ENCODE measurements at places on chromosomes 3 and 15.

- DNase-seq = peak; percentile 39
Observed at GRCh38 chr15:31268108-31268501, 58.5 kb upstream of the KLF13 start.

GRCh38 chr15:62553911-62554563 is 389.0 kb upstream of the C2CD4B start:
- no peak for DNase-seq

GRCh38 chr3:64459711-64460110 is 228.1 kb downstream of the ADAMTS9 start:
- DNase-seq = no peak

DNA sequence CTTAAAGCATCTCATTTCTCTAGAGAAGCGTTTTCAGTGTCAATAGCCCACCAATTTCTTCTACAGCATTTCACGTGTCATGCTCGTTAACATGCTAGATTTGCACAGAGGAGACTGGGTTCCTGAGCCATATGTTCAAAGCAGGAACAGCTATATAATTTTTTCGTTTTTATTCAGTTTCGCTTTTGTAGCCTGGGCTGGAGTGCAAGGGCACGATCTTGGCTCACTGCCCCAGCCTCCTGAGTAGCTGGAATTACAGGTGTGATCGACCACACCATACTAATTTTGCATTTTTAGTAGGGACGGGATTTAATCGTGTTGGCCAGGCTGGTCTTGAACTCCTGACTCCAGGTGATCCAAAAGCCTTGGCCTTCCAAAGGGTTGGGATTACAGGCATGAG is 6.6 kb upstream of the SLMAP start:
- DNase-seq = no peak

GRCh38 chr3:57948781-57949242 is 59.4 kb upstream of the FLNB start:
- DNase-seq = no peak

- no peak for DNase-seq
Observed at GRCh38 chr15:99464137-99464536, 101.6 kb upstream of the MEF2A start.

- DNase-seq = no peak
Observed at GRCh38 chr15:56699743-56700142, 33.6 kb downstream of the ZNF280D start.

DNA sequence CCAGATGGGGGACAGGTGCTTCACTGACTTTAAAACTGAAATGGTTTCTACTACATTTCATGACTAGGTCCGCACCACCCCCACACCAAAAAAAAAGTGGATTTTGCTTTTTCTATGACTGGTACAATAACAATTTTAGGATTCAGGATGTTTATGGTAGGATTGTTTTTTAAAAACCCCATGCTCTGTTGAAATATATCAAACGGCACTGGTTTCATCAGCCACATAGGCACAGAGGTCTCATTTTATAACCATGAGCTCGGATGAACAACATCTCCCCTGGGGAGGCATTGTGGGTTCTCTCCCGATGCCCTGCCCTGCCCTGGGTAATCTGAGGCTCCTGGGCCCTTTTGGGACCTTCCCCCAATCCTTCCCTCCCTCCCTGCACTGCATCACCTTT is 202.7 kb upstream of the KBTBD8 start:
- DNase-seq = no peak

- DNase-seq = peak; percentile 5
Observed at GRCh38 chr3:56928379-56929068, 126.8 kb upstream of the ARHGEF3 start.

GRCh38 chr3:72820415-72820814 is 27.8 kb downstream of the SHQ1 start:
- peak; percentile 62 for DNase-seq

- no peak for DNase-seq
Observed at GRCh38 chr3:117822416-117822815, 1112.8 kb downstream of the TUSC7 start.

- peak; percentile 93 for DNase-seq
Observed at GRCh38 chr15:40333922-40334492, 6.7 kb downstream of the CCDC9B start.

GRCh38 chr15:66879531-66880368 is 177.7 kb downstream of the SMAD6 start:
- no peak for DNase-seq

- DNase-seq = no peak
Observed at GRCh38 chr3:3038201-3038991, 71.8 kb downstream of the IL5RA start.

- no peak for DNase-seq
Observed at GRCh38 chr15:80990955-80991354, 1.3 kb upstream of the MESD start.

DNA sequence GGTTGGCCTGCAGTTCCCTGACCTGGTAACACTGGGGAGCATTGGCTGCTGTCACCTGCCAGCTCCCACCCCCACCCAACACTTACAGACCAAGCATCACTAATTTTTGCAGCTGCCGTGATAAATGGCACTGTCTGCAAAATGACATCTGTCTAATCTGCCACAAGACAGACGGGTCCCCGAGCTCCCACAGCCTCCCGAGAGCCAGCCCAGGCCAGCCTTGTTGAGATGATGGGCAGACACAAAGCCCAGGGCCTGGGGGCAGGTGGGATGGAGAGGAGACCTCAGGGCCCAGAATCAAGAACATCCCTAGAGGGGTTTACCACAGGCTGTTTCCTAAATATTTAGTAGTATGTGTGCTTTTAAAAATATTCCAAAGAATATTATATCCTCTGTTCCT is 203.4 kb downstream of the TBC1D2B start:
- no peak for DNase-seq

DNA sequence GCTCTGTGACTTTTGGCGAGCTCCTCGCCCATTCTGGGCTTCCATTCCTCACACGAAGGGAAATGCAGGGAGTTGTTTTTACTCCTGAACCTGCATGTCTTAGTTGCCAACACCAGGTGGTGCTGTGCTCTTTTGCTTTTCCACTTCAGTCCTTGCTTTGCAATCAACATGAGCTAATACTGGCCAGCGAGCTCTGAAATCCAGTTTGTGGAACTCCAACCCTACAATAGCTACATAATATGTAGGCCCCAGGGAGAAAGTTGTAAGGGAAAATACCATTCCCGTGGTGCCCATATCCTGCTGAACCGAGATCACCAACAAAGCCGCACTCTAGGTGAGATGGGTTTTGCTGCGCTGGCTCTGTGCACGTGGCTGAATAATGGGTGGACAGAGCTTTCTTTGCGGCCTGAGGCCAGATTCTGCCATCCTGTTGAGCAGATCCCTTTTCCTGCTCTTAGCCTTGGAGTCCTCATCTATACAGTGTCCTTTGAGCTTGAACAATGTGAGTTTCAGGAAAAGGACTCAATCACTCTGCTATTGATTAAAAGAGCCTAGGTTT is 25.0 kb downstream of the LSM3 start:
- peak; percentile 65 for DNase-seq

- no peak for DNase-seq
Observed at GRCh38 chr3:77227567-77227966, 187.7 kb downstream of the ROBO2 start.

- DNase-seq = no peak
Observed at GRCh38 chr3:158918451-158918850, 116.6 kb downstream of the MFSD1 start.

GRCh38 chr3:52574056-52574965 is 37.9 kb downstream of the UQCC5 start:
- DNase-seq = no peak

DNA sequence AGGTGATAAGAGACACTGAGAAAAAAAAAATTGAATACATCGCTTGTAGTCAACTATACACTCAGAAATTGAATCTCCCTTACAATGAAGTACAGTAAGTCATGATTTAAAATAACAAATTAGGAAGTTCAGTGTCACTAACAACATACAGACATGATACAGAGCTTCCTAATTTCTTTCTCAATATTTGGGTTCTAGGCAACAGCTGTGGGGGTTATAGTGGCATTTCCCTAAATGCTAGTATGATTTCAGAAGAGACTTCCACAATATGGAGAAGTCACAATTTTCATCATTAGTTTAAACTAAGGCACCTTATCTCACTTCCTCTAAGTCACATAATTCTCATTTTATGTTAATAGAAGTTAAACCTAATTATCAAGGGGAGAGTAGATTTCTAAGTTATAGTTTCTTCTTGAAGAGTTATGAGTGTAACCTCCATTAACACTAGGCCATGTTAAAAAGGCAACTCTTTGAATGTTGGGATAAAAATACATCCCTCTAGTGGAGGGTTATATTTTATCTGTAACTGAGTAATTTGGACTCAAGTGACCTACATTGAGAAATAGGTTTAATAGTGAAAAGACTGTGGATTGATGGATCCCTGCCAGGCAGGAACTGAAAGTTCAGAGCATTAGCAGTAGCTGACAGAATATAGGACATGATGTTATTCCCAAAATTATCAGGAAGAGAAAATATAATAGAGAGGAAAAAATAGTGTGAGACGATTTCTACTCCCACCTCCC is 286.0 kb upstream of the SUCLG2 start:
- peak; percentile 89 for DNase-seq

- no peak for DNase-seq
Observed at GRCh38 chr3:49531715-49532114, 22.6 kb upstream of the BSN start.

DNA sequence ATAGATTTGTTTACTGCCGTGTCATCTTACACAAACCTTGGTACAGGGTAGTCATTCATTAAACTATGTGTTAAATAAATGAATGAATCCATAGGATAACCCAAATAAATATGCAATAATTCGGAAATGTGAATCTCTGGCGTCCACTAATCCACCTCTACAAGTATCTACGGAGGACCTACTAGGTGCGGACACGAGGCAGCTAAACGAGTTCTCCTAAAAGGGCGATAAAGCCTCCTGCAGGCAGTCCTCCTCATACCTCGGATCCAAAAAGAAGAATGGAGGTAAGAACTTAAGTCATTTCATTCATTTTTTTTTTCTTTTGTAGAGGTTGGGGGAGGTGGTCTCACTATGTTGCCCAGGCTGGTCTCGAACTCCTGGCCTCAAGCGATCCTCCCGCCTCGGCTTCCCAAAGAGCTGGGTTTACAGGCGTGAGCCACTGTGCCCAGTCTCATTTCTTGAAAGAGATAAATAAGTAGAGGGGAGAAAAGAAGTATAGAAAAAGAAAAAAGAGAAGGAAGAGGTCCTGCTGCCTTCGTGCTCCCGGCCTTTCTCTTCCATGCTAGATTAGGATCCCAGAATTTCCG is 706 bp upstream of the RPL35A start:
- DNase-seq = no peak

DNA sequence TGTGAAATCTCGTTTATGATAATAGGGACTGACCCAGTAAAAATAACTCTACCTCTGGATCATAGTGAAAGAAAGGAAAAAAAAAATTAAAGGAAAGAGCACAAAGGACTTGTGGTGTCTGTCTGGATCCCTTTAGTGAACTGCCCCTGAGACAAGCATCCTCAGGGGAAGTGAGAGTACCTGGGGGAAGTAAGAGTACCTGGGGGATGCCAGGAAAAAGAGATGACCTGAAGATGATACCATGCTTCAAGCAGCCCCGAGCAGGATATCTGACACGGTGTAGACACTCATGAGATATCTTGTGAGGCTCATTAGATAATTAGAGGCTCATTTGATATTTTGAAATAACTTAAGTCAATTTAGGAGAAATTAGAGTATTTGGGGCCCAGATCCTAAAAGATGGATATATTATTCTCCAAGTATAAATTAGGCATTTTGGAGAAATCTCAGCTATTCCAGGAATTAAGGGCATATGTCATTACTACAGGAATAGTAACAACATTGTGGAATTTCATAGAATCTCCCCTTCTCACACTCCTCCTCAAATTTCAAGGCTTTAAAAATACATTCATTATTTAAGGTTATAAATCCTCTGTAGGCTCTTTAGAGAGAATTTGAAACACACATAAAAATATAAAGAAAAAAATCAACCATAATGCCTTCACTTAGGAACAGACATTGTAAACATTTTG is 36.3 kb upstream of the PSMD6 start:
- DNase-seq = no peak

DNA sequence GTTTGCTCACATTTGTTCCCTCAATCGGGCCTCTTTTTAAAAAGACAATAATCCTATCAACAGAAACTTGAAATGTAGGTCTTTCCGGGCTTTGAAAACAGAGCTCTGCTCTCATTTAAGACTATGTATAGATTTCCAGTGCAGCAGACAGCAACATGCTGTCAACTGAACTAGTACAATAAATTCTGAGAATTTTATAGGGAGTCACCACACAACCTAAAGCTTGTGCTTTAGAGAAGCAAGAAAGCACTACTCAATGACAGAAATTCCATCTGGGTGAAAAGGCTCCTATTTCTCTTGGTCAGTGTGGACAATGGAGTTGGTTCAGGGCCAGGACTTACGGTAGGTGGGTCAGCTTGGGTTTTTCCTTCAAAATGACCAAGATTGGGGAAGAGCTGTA is 583.5 kb downstream of the ROBO1 start:
- no peak for DNase-seq

GRCh38 chr3:119679874-119680273 is 2.7 kb upstream of the COX17 start:
- no peak for DNase-seq

GRCh38 chr3:26668171-26668570 is 45.6 kb downstream of the LRRC3B start:
- DNase-seq = no peak

DNA sequence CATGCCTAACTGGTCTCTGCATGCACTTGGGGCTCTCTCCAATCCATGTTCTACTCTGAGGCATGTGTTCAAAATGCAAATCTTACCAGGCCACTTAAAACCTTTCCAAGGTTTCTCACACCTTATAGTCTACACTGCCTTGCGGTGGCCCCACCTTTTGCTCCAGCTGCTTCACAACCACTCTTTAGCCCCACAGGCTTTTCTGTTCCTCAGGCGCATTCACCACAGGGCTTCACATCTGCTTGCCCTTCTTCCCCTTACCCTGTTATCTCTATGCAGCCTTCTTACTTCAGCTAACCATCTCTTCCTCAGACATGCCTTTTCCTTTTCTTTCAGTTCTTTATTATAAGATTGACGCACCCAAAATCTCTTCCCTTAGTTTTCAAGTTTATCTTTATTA is 37.8 kb downstream of the MINDY4B start:
- DNase-seq = no peak

DNA sequence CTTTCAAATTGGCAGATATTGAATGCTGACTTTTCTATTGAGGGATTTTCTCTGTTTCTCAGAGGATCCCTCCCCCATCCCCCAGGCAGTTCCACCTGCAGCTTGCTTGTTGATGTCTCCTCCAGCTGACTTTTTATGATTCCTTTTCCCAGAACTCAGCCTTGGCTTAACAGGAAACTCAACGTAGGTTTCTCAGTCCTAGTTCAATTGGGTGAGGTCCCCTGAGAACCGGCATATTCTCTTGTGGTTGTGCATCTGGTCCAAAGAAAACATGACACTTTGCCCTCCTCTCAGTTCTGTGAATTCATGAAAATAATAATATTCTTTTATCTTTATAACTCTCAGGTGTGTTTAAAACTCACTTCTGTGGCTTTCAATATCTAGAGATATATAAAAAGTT is 1222.1 kb downstream of the OTOL1 start:
- DNase-seq = no peak

DNA sequence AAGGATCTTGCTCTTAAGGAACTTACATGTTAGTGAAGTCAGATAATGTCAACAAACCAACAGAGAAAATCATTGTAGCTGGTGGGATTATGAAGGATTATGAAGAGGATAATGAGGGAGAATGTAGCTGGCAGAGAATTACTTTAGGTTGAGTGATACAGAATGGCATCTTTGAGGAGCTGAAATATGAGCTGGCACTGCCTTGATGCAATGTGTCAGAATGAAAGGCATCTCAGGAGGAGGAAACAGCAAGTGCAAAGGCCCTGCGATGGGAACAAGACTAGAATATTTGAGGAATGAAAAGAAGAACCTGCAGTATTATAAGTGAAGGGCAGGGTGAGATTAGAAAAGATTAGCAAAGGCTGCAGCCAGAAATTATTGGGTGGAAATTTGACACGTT is 237.2 kb upstream of the ADAMTS9 start:
- DNase-seq = no peak

GRCh38 chr3:107344722-107345121 is 32.5 kb upstream of the CCDC54 start:
- no peak for DNase-seq

All from inflammatory macrophage treated with lipopolysaccharide for 4 hours (primary cell).